ENCODE measurements at places on chromosomes 11 and 22.
A peak's percentile ranks its signal among the peaks of the same experiment; 100 is the strongest.

- DNase-seq = no peak
These were observed 1.4 kb downstream of the ARFGAP3 start for GRCh38 chr22:42855721-42856120.

DNA sequence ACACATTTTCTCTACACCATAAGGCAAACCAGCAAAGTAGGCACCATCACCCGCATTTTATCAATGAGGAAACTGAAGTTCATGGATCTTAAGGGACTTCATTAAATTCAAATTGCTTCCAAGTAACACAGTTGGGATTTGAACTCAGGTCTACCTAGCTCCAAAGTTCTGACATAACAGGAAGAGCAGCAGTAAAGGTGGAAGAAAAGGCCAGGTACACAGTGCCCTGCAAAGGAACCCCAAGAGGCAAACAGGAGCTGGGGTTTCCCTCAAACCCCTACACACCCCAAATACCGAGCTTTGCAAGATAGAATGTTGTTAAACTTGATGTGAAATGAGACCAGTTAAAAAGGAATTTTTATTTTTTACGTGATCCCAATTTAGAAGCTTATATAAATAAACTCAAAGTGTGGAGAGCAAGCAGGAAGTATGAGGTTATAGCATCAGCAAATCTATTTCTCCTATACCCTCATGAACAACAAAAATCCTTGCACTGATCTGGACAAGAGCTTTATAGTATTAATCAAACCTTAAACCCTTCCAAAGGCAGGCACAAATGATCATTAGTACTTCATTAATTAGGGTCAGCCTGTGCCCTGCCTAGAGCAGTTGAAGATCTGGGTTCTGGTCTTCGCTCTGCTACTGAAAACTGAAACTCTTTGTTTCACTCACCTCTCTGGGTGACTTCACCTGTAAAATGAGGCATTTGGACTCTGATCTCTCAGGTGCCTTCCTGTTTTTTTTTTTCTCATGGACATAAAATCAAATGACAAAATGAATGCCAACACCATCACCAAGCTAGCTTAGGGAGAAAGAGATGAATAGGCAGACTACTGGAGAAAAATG is 36.5 kb downstream of the SYTL2 start:
- DNase-seq = no peak

GRCh38 chr11:65274735-65275682 is 13.2 kb downstream of the POLA2 start:
- DNase-seq = peak; percentile 98

DNA sequence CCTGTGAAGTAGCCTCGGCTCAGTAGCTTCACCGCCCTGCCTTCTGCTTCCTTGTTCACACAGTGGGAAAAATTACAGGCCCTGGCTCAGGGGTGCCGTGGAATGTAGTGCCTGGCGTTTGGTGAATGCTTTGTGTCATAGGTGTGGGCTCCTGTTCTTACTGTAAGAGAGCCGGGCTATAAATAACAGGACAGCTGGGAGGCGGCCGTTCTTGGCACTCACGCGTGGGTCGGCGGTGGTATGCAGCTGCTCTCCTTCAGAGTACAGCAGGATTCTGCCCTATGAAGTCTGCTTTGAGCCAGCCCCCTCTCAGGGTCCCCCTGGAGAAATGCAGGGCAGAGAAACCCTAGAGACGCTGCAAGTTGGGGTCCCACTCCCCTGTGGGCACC is 84.2 kb downstream of the CTTN start:
- DNase-seq = peak; percentile 55

GRCh38 chr11:2315395-2316168 is 13.8 kb downstream of the TSPAN32 start:
- DNase-seq = no peak

- no peak for DNase-seq
These were observed 123.6 kb downstream of the CCDC34 start for GRCh38 chr11:27239305-27239942.

DNA sequence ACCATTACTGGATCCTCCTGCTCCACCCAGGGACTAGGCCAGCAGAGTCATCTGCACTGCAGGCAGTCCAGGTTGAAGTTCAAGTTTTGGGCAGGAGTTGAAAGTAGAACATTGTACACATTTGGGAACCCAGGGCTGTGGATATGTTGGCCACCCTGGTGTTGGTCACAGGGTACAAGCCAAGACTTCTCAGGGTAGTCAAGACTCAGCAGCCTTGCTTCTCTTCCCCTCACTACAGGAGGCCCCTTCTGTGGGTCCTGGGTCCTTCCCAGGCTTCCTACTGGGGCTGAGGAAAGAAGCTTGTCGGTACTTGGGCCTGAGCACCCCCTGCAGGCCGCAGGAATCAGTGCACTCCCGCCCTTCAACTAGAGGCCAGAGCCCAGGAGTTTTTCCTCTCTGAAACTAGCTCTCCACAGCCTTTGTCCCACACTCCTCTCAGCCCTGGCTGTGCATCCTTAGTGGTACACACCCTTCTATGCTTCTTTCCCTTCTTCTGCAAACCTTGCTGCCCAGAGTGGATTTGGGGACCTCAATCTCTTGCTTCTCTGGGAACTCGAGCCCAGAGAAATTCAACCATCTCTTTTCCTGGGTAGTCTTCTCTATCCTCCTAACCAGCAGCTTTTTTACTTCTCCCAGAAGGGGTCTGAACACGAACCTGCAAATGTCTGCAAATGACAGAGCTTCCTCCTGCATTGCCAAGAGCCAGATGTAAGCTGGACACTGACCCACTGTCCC is 2.6 kb upstream of the HPX start:
- peak; percentile 82 for DNase-seq

DNA sequence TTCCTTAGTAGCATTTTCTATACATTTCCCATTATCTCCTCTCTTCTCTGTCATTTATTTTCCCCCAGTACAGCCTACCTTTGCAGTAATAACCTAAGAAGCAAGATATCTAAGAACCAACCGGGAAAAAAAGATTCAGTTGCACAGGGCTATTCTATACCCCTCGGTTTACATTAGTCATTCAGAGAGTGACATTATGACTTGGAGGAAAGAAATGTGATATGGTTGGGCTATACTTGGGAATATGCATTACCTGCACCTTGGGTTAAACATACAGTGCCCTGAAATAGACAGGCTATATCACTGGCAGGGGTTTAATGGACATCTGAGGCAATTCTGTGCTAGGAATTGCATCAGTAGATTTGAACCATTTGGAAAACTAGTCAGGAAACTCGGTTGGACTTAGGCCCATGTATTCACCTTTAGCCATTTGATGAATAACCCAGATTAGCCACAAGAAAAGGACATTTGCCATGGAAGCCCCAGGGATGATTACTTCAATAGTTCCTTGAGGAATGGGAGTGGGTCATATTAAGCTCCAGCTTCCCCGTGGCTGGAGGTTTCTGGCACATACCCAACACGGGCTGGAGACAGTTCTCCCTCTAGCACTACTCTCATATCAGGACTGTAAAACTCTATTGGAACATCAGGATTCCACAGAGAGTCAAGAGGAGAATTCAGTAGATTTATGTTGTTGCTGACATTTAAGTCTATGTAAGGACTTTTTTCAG is 973.2 kb downstream of the NTM start:
- DNase-seq = no peak

GRCh38 chr11:121741761-121742361 is 289.1 kb upstream of the SORL1-AS1 start:
- peak; percentile 64 for DNase-seq

GRCh38 chr11:15346907-15347306 is 232.2 kb downstream of the INSC start:
- DNase-seq = no peak

GRCh38 chr22:47782328-47783075 is 1020.1 kb downstream of the TBC1D22A start:
- DNase-seq = no peak

DNA sequence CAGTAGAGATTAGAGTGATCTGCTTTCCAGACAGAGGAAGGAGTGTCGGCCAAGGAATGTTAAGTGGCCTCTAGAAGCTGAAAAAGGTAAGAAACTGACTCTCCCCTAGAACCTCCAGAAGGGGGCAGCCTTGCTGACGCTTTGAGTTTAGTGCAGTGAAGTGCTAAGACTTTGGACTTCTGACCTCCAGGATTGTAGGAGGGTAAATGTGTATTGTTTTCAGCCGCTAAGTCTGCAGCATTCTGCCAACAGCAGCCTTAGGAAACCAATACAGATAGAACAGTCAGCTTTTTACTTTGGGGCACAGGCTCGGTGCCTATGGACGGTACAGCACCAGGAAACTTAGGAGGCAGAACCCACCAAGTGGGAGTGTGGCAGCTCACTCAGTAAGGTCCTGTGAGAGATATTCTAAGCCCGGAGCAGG is 3.6 kb upstream of the TBC1D22A start:
- DNase-seq = peak; percentile 88
